Naive thymus-derived CD8-positive, alpha-beta T cell (primary cell): ENCODE measurements at places on chromosomes 5 and 9. TPM values are rescaled to one million over a fixed set of nuclear protein-coding genes. Genes with fewer than 3 reads are reported as not detected.

DNA sequence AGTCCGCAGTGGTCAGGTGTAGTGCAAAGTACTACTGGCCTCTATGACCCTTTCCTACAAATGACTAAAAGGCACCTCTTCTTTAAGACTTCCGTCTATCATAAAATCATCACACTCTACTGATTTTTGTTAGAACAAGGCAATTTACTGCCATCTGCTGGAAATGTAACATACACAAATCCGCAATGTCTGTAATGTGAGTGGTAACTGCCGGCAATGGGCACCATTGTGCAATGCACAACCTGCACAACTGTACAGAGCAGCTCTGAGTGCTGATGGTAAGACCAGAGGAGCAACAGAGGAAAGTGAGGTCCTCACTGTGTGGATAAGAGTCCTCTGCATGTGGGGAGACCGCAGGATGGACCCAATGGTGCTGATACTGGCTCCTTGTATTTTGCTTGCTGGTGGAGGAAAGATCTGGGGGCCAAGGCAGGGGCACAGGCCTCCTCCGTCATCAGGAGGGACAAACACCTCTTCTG is 103.7 kb downstream of the ATPSCKMT start:
- H3K36me3 ChIP-seq, result no peaks in the 10 kb centered on the region
- H3K4me1 ChIP-seq, result no peaks in the 10 kb centered on the region
- no peak for DNase-seq
- H3K27me3 ChIP-seq, result no peaks in the 10 kb centered on the region
- H3K4me3 ChIP-seq, result no peak overlapping the region
- no peak overlapping the region for H3K27ac ChIP-seq

GRCh38 chr5:3355126-3355525 is 240.5 kb upstream of the IRX1 start:
- H3K4me1 ChIP-seq, result no peaks in the 10 kb centered on the region
- DNase-seq, result no peak
- no peak overlapping the region for H3K4me3 ChIP-seq
- no peaks in the 10 kb centered on the region for H3K27me3 ChIP-seq
- H3K27ac ChIP-seq, result no peak overlapping the region
- no peaks in the 10 kb centered on the region for H3K36me3 ChIP-seq

DNA sequence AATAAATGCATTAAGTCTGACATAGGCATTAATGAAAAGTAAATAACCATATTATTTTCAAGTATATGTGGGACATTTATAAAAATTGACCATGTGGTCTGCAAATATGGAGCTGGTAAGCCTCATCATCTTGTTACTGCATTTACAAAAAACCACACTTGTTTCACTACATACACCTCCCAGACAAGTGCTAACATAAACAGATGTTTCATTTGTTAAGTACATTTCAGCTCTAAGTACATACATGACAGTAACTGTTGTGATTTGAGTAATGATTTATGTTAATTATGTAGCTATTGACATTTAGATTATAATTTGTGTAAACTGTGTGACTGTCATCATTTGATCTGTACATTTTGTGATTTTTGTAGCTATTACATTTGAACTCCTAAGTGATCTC is 13.9 kb downstream of the IDNK start:
- no peaks in the 10 kb centered on the region for H3K36me3 ChIP-seq
- H3K4me3 ChIP-seq, result no peak overlapping the region
- no peaks in the 10 kb centered on the region for H3K27me3 ChIP-seq
- no peak for DNase-seq
- peaks cover 4% of the 10 kb centered on the region for H3K4me1 ChIP-seq

GRCh38 chr9:117757561-117758190 is 53.5 kb downstream of the TLR4 start:
- H3K36me3 ChIP-seq, result no peaks in the 10 kb centered on the region
- H3K4me3 ChIP-seq, result no peak overlapping the region
- no peak overlapping the region for H3K27ac ChIP-seq
- peaks cover 11% of the 10 kb centered on the region for H3K27me3 ChIP-seq
- DNase-seq, result no peak

DNA sequence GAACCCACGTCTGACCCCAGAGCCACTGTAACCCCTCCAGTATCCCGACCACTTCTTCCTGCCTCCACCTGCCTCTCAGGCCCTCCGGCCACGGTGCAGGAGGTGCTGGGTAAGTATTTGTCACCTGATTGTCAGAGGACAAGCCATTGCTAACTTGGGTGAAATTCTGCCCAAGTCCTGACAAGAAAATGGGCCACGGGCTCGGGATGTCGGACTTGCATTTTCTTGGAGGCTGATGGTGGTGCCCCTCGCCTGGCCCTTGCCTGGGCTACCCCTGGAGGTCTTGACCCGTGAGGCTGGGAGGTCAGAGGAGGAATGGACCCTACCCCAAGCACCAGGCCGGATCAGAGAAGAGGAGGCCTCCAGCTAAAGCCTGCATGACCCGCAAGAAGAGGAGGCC is 149.7 kb upstream of the COL5A1 start:
- no peak overlapping the region for H3K27ac ChIP-seq
- DNase-seq, result no peak
- H3K4me3 ChIP-seq, result no peak overlapping the region
- H3K36me3 ChIP-seq, result no peaks in the 10 kb centered on the region
- H3K4me1 ChIP-seq, result no peaks in the 10 kb centered on the region

DNA sequence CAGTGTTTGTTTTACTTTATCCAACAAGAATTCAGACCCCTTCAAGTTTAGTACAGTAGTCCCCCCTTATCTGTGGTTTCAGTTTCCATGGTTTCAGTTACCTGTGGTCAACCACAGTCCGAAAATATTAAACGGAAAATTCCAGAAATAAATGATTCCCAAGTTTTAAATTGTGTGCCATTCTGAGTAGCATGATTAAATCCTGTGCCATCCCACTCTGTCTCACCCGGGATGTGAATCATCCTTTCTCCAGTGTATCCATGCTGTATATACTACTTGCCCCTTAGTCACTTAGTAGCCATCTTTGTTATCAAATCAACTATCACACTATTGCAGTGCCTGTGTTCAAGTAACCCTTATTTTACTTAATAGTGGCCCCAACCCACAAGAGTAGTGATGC is 153.8 kb upstream of the RASA1 start:
- no peaks in the 10 kb centered on the region for H3K36me3 ChIP-seq
- H3K4me1 ChIP-seq, result peaks cover 18% of the 10 kb centered on the region
- no peak overlapping the region for H3K4me3 ChIP-seq
- no peaks in the 10 kb centered on the region for H3K27me3 ChIP-seq
- DNase-seq, result no peak
- no peak overlapping the region for H3K27ac ChIP-seq

GRCh38 chr9:3434594-3434993 is 91.2 kb downstream of the RFX3 start:
- no peak overlapping the region for H3K4me3 ChIP-seq
- no peaks in the 10 kb centered on the region for H3K27me3 ChIP-seq
- DNase-seq, result no peak
- H3K36me3 ChIP-seq, result peaks cover 8% of the 10 kb centered on the region
- H3K27ac ChIP-seq, result no peak overlapping the region

DNA sequence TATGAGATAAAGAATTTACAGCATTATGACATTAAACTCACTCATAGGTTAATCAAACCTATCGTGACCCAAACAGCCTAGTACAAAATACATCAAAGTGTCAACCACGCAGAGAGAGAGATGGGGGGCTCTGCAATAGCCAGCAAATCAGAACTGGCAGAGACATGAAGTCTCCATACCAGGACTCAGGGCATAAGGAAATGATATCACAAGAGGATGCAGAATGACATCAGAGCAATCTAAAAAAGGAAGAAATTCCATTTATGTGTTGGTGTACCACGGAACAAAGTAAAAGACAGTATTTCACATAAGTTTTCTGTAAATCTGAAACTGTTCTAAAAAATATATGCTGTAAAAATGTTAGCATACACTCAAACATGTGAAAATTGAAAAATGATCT is 24.6 kb downstream of the BICD2 start:
- no peak for DNase-seq
- H3K4me3 ChIP-seq, result peak overlapping the region; percentile 64
- H3K4me1 ChIP-seq, result peaks cover 92% of the 10 kb centered on the region

DNA sequence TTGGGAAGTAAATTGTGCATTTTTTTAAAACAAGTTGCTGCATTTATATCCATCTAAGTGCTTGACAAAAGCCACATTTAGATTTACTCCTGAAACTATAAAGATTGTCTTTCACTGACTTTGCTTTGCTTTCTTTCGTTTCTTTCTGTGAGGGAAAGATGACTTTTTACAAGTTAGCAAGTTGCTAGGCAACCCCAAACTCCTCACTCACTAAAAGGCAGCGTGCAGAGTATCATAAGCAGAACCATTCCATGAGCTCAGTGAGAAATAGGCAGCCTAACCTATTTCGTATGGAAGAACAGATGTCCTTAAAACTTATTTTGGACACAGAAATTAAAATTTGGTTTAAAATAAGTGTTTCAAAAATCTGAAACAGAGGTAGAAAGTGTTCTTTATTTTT is 29.0 kb downstream of the KLF9 start:
- DNase-seq, result no peak
- no peaks in the 10 kb centered on the region for H3K27me3 ChIP-seq
- no peak overlapping the region for H3K4me3 ChIP-seq
- H3K4me1 ChIP-seq, result peaks cover 36% of the 10 kb centered on the region
- no peak overlapping the region for H3K27ac ChIP-seq

DNA sequence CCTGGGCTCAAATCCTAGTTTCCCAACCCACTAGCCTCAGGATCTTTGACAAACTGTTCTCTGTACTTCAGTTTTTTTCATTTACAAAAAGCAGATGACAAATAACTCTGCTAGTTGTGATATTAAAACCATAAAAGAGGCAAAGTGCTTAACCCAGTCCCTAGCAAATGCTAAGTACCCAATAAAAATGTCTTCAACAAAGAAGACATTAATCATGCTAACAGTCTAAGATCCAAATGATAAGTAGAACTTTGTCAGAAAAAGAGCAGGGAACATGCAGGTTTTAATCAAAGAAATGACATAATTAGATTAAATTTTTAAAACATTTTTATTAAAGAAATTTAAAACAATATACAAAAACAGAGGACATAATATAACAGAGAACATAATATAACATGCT is 203.0 kb upstream of the ADRA1B start:
- H3K27ac ChIP-seq, result no peak overlapping the region
- no peak overlapping the region for H3K4me3 ChIP-seq
- DNase-seq, result no peak

- no peak for DNase-seq
- no peak overlapping the region for H3K4me3 ChIP-seq
- peaks cover 22% of the 10 kb centered on the region for H3K27me3 ChIP-seq
- H3K4me1 ChIP-seq, result no peaks in the 10 kb centered on the region
Observed at GRCh38 chr9:3001311-3001710, 157.4 kb upstream of the PUM3 start.

DNA sequence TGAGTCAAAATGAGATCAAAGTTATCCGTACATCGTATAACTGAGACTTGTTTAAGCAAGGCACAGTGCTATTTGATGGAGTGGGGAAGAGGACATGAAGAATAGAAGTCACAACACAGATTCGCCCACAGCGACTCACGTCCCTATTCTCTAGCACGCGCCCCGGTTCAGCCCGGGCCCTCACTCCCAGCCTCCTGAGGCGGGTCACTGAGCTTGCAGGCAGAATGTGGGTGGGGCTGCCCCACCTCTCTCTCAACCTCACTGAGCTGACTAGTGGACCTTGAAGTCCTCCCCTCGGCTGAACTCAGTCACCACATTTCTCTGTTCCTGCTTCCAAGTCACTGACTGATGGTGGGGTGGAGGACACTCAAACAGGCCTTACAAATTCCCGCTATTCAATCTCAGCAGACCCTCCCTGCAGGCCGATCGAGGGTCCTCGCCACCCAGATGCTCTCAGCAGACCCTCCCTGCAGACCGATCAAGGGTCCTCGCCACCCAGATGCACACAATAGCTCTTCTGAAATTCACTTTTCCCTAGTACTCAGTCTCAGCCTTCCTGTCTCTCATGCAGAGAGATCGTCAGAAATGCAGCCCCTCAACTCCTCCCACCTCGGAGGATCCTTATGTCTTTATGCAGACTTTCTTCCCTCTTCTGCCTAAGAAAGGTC is 12.9 kb downstream of the GLDC start:
- H3K4me1 ChIP-seq, result no peaks in the 10 kb centered on the region
- no peak overlapping the region for H3K27ac ChIP-seq
- no peak overlapping the region for H3K4me3 ChIP-seq

DNA sequence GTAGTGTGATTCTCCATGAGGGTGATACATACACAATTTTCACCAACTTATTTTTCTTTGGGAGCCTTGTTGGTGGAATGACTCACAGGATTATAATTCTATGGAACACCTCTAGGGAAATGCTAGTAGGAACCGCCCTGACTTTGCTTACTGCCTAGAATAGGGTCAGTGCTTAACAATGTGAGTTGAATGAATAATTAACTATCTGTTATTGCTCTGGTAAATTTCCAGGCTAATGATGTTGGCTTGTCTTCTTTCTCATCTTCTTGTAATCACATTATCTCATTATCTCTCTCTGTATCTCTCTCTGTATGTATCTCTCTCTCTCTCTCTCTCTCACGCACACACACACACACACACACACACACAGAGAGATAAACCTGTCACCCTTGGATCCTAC is 291.1 kb downstream of the TRIM32 start:
- no peak for DNase-seq
- no peaks in the 10 kb centered on the region for H3K4me1 ChIP-seq
- no peak overlapping the region for H3K27ac ChIP-seq
- H3K4me3 ChIP-seq, result no peak overlapping the region
- no peaks in the 10 kb centered on the region for H3K36me3 ChIP-seq

- H3K27ac ChIP-seq, result no peak overlapping the region
- no peak overlapping the region for H3K4me3 ChIP-seq
- H3K4me1 ChIP-seq, result no peaks in the 10 kb centered on the region
- H3K27me3 ChIP-seq, result no peaks in the 10 kb centered on the region
Observed at GRCh38 chr5:89471541-89471940, 588.6 kb upstream of the MEF2C start.

Gene PPIC
- not detected for total RNA-seq

Gene MZB1
- total RNA-seq, result 2.2 TPM

Gene PHF2
- total RNA-seq, result 35.2 TPM

Gene NRG2
- total RNA-seq, result 0.47 TPM

Gene TYRP1
- total RNA-seq, result not detected

Gene SLC46A2
- total RNA-seq, result not detected
